ENCODE measurements at places on chromosomes 6 and 20.

DNA sequence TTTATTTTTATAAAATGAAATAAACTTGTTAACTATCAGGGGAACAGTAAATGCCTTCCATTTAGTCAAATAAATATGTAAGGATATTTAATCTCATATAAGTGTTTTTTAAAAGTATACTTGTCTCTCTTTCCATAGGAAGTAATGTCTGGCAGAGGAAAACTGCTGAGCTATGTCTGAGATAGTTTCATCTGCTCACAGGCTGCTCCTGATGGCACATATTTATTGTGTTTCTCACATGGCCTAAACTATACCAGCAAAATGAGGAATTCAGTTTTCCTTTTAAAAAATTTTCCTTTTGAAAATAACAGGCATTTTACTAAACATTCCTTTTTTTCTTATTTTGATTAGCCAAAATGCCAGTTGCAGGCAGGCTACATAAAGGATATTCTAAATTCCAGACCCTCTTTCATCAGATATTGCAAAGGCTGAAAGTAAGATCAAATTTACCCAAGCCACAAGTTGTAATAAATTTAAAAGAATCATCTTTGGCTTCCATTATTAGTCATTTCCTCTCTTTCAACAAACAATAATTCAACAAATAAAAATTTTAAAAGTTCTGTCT lies 60.1 kb upstream of the RNF146 start:
- no peak for DNase-seq

GRCh38 chr20:63057171-63058117 lies 50.7 kb upstream of the BHLHE23 start:
- DNase-seq, result no peak

- no peak for DNase-seq
These were observed 10.0 kb downstream of the PTK7 start for GRCh38 chr6:43086022-43086658.

DNA sequence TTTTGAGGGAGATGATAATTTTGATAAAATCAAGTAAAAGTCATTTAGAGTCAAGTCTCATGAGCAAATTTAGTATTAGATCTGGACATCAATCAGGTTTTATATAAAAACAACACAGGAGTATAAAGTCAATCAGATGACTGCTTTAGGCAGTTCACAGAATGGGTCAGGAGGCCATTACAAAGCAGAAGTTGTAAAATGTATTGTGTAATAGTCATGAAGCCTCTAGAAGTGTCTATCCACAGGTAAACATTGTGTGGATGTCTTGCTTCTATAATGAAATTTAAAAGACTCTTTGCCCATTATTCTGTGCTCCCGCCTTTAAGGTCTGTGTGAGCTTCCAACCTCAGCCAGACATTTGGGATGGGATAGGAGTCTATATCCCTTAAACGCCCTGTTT lies 28.8 kb downstream of the MAP7 start:
- no peak for DNase-seq

- no peak for DNase-seq
These were observed 842.1 kb upstream of the ADGRB3 start for GRCh38 chr6:67792996-67793395.

- no peak for DNase-seq
These were observed 5.1 kb downstream of the VPS16 start for GRCh38 chr20:2845607-2846006.

DNA sequence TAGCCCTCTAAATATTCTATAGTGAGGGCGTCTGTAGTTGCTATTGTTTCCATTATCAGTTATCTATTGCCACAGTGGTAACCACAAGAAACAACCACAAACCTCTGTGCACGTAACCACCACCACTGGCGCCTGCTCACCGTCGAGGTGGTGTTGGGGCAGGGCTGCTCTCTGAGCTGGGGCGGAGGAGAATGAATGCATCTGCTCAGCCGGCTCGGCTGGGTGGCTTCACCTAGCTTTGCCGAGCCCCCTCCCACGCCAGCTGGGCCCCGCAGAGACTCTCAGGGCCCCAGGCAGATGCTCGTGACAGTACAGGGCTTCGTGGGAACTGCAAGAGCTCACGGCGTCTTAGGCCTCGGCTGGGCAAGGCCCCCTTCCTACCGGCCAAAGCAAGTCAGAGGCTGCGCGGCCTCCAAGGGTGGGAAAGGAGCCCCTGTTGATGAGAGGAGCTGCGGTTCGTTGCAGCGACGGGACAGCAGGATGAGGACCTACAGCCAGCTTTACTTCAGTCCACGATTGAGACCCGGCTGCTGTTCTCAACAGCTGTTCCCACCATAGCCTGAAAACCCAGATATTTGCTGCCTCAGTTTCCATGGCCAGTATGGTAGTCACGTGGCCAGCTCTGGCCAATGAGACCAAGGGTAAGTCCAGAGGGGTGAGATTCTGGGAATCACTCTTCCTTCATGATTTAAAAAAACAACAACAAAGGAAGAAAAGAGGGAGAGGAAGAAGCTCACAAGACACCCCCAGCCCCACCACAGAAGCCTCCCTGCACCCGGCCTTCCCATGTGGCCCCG lies 120.2 kb upstream of the AFDN start:
- DNase-seq, result peak; percentile 26

Measured in stimulated activated CD8-positive, alpha-beta memory T cell treated with anti-CD3 and anti-CD28 coated beads, Interleukin-7, amount 100 ng/mL, for 24 hours (primary cell).